ENCODE measurements at places on chromosomes 6 and 20. TPM values are rescaled to one million over a fixed set of nuclear protein-coding genes. Genes with fewer than 3 reads are reported as not detected.

- no peak for DNase-seq
These were observed 124.8 kb downstream of the PRKN start for GRCh38 chr6:162602759-162603158.

GRCh38 chr20:64082126-64082731 is 2.0 kb downstream of the LKAAEAR1 start:
- DNase-seq: no peak

DNA sequence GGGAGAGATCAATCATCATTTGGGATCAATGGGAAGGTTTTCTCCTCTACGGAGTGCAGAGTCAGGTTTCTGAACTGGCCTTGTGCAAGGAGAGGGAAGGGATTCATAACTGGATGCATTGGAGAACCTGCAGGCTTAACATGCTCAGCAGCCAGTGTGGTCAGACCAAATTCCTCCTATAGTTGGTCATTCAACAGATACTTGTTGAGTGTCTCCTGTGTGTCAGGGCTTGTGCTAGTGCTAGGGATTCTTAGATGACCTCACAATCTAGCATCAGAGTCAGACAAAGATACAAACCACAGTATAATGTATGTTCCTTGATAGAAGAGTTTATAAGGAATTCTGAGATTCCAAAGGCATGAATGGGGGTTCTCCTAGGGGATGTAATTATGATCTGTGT is 23.9 kb downstream of the RALY start:
- no peak for DNase-seq

GRCh38 chr6:96716221-96716620 is 121.1 kb downstream of the GPR63 start:
- no peak for DNase-seq

GRCh38 chr6:63449714-63450113 is 122.6 kb upstream of the LOC128125822 start:
- DNase-seq: no peak

- no peak for DNase-seq
These were observed 135.1 kb downstream of the PLG start for GRCh38 chr6:160837146-160837545.

DNA sequence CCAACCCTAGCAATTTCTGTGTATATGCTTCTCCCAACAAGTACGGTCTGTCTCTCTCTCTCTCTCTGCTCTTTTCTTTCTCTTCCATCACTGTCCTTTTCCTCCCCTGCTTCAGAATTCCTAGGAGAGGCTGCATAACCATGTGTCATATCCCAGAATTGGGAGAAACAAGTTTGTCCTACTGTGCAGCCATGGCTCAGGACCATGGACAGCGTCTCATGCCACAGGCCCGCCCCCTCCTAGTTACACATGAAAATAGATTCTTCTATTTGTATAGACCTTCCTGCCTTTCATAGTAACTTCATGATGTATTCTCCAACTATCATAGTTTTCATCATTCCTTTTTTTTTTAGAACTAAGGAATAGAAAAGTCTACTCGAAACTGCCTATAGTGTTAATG is 98.0 kb downstream of the FNDC1 start:
- DNase-seq: no peak

GRCh38 chr6:165119231-165120020 is 190.0 kb downstream of the C6orf118 start:
- no peak for DNase-seq

Gene PAK5
- 0.25 TPM for total RNA-seq

Gene RSPO3
- total RNA-seq: 14.0 TPM

Data from vagina (tissue), 2 donors.